ENCODE measurements at places on chromosomes 1 and 21.

GRCh38 chr21:32807717-32808380 lies 36.3 kb upstream of the PAXBP1 start:
- no peak for DNase-seq

DNA sequence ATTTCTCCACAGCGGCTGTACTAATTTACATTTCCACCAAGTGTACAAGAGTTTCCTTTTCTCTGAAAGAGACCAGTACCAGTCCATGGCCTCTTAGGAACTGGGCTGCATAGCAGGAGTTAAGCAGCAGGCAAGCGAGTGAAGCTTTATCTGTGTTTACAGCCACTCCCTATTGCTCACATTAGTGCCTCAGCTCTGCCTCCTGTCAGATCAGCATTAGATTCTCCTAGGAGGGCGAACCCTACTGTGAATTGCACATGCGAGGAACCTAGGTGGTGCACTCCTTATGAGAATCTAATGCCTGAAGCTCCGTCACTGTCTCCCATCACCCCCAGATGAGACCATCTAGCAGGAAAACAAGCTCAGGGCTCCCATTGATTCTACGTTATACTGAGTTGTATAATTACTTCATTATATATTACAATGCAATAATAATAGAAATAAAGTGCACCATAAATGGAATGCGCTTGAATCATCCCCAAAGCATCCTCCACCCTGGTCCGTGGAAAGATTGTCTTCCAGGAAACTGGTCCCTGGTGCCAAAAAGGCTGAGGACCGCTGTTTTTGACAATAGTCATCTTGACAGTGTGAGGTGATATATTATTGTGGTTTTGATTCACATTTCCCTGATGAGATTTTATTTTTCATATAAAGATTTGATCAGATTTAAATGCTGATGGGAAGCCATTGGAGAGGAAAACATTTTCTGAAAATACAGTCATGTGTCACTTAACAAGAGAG lies 45.5 kb upstream of the MRPS6 start:
- DNase-seq = no peak

DNA sequence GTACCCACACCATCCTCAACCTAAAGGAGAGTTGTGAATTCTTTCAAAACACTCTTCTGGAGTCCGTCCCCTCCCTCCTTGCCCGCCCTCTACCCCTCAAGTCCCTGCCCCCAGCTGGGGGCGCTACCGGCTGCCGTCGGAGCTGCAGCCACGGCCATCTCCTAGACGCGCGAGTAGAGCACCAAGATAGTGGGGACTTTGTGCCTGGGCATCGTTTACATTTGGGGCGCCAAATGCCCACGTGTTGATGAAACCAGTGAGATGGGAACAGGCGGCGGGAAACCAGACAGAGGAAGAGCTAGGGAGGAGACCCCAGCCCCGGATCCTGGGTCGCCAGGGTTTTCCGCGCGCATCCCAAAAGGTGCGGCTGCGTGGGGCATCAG lies 638 bp upstream of the OLIG2 start:
- no peak for DNase-seq

DNA sequence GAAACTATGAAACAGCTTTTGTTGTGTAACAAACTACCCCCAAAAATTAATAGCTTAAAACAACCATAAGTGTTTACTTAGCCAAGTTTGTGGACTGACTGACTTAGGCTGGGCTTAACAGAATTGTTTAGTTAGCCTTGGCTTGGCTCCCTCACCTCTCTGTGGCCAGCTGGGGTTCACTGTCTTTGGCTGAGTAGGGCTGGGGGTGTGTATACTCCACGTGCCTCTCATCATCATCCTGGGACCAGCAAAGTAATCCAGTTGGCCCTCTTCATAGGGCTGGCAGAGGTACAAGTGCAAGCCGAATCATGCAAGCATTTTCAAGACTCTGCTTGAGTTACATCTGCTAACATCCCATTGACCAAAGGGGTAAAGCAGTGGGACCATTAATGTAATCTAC lies 252.3 kb downstream of the BRINP2 start:
- no peak for DNase-seq

- no peak for DNase-seq
These were observed 2.4 kb downstream of the RAP1GAP start for GRCh38 chr1:21666576-21667320.

- no peak for DNase-seq
These were observed 113.7 kb upstream of the RRP15 start for GRCh38 chr1:218171302-218171893.

GRCh38 chr1:156129687-156130577 lies 15.4 kb downstream of the LMNA start:
- DNase-seq = peak; percentile 87

- no peak for DNase-seq
These were observed 19.3 kb downstream of the SERTAD4 start for GRCh38 chr1:210251680-210252490.

GRCh38 chr1:154835531-154836324 lies 34.4 kb downstream of the KCNN3 start:
- no peak for DNase-seq

All from activated naive CD8-positive, alpha-beta T cell treated with anti-CD3 and anti-CD28 coated beads, Interleukin-2, amount 50 U/mL, for 24 hours (primary cell).